Psoas muscle (tissue), 8 donors: ENCODE measurements at places on chromosomes 2 and 18. TPM values are rescaled to one million over a fixed set of nuclear protein-coding genes. Genes with fewer than 3 reads are reported as not detected.

Gene UBXN2A
- 20.4 TPM for total RNA-seq

Gene GAL3ST2
- total RNA-seq = not detected

Gene DYNAP
- not detected for total RNA-seq

Gene BMPR2
- total RNA-seq = 21.3 TPM

Gene ASB18
- total RNA-seq = 9.3 TPM

Gene TNS1
- 742 TPM for total RNA-seq

Gene EVX2
- total RNA-seq = not detected

Gene KYNU
- 0.17 TPM for total RNA-seq

DNA sequence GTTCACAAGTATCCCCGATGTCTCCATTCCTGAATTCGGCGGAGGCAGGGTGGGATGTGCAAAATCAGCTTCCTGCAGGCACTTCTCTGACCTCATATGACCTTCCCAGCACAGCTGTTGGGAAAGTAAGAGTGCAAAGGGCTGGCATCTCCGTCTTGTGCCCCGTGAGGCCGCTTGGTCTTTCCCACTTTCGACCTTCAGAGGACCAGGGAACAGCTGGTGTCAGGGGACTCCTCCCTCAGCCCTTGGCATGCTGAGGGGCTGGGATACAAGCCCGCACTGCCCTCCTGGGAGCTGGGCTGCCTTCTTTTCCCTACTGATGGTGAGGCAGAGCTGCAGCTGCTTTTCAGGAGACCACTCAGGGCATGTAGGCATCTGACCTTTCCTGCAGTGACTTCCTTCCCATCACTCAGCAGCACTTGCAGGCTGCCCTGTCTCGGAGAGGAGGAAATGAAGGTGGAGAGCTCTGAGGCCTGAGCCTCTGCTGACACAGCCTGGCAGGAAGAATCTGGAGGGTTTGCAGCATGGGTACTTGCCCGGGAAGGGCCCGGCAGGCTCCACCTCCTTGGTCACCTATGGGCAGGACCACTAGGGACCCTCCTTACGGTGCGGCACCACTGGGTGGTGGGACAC, 277.2 kb upstream of the HS6ST1 start:
- no peak for DNase-seq

DNA sequence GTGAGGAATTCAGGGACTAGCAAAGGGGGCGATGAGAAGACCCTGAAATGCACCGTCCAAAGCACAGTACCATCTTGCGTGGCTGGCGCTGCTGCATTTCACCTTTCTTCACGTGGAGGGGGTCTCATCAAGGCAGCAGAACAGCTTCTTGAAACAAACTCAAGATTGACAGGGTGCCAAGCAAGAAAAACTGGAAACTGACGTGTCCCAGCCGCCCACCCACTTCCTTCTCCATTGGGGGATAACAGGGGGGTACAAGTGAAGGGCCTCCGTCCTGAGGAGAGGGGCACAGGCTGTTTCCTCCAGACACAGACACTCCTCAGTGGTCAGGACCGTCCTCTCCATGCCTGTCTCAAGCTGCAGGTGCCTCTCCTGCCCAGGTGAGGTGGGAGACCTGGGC, 32.5 kb downstream of the HDAC4 start:
- DNase-seq = no peak

DNA sequence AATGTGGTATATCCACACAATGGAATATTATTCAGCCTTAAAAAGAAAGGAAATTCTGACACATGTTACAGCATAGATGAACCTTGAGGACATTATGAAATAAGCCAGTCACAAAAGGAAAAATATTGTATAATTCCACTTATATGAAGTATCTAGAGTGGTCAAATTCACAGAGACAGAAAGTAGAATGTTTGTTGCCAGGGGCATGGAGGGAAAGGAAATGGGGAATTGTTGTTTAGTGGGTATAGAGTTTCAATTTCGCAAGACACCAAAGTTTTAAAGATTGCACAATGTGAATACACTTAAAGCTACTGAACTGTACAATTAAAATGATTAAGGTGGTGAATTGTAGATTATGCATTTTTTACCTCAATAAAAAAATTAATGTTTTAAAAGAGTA, 92.9 kb downstream of the TXNL1 start:
- no peak for DNase-seq

DNA sequence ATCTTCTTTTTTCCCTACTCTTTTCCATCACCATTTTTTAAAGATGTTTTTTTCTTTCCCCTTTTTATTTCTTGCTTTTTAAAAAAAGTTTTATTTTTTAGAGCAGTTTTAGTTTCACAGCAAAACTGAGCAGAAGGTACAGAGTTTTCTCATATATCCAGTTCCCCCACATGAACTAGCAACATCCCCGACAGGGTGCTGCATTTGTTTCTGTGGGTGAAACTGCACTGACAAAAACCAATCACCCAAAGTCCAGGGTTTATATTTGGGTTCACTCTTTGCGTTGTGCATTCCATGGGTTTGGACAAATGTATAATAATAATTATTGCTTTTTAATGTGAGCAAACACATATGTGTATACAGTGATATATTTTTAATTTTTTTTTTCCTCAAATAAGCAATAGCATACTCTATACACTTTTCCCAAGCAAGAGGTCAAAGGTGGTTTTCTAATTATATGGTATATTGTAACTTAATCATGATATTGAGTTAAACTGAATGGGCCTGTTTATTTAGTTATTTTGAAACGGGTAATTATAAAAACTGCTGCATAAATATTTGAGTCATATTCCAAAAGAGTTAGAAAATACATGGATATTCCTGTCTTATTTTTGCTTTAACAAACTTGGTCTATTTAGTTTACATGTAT, 50.3 kb downstream of the NCK2 start:
- no peak for DNase-seq

DNA sequence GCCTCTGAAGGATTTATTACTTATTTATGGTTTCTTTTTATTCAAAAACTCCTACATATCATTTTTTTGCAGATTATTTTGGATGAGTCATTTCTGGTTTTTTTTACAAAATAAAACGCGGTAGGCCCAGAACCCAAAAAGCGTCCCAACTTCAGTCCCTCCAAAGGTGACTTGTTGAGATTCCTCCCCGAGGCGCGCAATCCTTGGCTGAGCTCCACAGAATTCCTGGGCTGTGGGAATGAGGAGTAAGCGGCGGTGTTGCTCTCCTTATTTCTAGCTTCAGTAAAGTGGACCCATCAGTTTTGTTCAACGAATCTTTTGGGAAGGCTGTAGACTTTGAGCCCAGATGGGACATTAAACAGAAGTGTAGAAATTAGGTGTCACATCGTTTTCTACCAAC, 67.0 kb upstream of the RMP24 start:
- no peak for DNase-seq

DNA sequence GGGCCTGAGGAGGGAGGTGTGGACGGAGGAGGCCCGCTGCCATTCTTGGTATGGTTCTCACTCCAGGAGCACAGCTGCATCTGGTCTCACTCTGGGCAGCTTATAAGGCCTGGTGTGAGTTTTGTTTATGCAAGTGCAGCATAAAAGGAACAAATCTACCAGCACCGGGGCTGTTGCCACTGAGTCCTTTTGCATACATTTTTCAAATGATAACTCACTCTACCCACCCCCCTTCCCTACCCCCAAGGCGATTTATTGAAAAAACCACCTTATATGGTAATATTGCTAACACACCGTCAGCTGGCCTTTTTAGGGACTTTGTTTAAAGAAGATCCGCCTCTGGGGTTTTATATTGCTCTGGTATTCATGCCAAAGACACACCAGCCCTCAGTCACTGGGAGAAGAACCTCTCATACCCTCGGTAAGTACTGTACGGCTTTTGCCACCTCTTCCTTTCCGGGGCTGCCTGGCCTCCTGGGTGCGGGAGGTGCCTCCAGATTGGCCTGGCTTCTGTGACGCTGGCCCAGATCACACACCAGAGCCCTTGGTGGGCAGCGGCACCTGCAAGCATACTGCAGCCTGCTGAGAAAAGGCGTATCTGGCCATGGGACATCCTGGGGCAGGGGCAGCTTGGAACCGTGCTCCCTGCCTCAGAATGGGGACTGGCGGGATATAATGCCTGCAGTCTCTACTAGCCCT, at the start of gene ACTG2:
TSS of gene ACTG2 (plus strand) at position 378 of the 699 bp plus-strand sequence. CDS start 8,304 bp downstream, outside the sequence.
- DNase-seq = no peak

- no peak for DNase-seq
Measured at GRCh38 chr2:238449241-238449640, 22.5 kb downstream of the ASB1 start.
